ENCODE measurements at places on chromosomes 3 and 15.

DNA sequence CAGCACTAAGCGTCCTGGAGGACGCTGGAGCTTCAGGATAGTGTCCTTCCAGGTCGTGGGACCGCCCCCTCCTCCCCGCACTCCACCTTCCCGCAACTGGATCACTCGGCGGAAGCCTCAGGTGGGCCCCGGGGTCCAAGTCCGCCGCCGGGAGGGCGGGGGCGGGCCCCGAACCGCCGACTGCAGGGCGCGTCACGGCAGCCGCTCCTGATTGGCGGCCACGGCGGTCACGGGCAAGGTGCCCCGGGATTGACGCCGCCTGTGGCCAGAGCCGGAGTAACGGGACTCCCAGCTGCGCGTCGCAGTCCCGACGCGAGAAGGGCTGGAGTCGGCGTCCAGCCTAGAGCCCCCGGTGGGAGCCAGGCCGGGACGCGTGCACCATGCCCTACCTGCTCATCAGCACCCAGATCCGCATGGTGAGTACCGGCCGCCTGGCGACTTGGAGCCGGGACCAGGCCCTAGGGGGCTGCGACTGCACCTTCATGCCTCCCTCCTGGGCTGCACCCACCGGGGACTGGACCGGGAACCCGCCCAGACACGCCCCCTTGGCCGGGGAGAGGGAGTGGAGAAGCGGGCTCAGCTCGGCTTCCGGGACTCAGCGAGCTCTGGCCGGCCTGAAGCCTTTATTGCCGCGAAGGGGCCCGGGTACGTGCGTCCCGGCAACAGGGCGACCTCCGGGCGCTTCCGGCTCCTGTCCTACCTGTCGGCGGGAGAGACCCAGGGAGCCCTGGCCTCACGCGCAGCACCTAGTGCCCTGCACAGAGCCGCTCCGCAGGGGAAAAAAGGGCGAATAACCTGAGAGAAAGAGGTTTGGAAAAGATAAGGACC lies at the start of gene GCHFR:
Gene GCHFR (plus strand): TSS at position 268 of the 828 bp plus-strand sequence. CDS start 113 bp downstream, at position 381.
- DNase-seq = no peak

- DNase-seq = no peak
Measured at GRCh38 chr3:190323246-190323626, 990 bp upstream of the CLDN1 start.

DNA sequence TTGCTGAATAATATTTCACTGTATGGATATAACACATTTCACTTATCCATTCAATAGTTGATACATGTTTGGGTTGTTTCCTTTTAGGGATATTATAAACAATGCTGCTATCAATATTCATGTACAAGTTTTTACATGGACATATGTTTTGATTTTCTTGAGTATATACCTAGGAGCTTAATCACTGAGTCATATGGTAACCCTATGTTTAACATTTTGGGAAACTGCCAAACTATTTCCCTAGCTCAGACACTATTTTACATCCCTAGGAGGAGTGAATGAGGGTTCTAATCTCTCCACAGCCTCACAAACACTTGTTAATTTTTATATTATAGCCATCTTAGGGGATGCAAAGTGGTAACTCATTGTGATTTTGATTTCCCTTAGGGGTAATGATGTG lies 66.0 kb downstream of the GPR156 start:
- DNase-seq = no peak

DNA sequence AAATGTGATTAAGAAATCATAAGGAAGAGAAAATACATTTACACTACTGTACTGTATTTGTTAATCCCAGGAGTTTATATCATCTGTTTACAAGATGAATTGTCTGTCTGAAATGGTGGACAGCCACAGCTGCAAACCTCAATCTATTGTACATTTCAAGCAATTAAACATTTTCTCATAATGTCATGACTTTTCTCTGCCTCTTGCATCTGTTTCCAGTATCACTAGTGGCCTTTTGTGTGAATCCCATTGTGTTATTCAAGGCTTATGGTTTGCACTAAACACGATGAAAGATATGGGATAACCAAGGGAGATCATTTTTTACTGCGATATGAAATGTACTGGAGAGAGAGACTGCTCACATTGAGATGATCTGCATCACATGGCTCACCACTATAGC lies 200.2 kb upstream of the LRRN1 start:
- no peak for DNase-seq

DNA sequence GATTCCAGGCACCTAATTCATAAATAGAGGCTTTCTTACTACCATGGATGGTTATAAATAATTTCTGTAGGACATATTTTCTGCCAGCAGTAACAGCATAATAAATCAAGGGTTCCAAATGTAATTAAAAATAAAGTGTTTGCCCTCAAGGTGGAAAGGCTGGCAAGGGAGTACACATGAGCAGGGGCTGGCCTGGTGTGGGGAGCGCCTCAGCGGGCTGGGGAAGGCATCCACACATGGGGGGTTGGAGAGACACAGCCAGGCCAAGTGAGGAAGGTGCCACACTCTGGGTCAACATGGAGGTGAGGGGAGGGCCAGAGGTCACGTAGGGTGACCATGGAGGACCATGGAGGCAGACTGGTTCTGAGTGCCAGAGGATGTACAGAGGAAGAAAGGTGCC lies 65.8 kb upstream of the OCA2 start:
- DNase-seq = no peak

DNA sequence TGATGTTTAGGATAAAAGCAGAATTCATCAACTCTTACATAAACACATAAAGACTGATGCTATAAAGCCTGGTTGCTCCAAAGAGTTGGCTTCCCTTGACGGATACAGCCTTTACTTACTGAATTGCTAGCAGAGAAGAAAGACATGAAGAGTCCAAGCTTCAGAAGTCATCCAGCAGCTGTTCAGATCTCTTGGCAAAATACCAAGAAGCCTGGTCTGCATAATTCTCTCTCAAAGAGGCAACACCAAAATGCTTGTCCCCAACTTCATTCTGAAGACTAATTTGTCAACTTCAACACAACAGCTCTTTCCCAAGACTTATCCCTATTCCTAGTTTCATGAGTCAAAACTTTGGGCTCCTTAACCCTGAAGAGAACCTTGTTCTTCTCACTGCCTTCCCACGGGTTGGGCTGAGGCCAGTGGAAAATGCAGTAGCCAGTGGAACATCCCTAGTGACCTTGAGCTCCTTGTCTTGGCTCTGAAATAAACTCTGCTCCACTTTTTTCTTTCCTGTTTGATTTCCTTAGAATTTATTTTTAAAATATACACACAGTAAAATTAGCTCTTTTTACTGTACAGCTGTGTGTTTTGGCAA lies 119.2 kb upstream of the THBS1 start:
- no peak for DNase-seq

GRCh38 chr3:36843065-36844051 lies 79.0 kb upstream of the DCLK3 start:
- no peak for DNase-seq

DNA sequence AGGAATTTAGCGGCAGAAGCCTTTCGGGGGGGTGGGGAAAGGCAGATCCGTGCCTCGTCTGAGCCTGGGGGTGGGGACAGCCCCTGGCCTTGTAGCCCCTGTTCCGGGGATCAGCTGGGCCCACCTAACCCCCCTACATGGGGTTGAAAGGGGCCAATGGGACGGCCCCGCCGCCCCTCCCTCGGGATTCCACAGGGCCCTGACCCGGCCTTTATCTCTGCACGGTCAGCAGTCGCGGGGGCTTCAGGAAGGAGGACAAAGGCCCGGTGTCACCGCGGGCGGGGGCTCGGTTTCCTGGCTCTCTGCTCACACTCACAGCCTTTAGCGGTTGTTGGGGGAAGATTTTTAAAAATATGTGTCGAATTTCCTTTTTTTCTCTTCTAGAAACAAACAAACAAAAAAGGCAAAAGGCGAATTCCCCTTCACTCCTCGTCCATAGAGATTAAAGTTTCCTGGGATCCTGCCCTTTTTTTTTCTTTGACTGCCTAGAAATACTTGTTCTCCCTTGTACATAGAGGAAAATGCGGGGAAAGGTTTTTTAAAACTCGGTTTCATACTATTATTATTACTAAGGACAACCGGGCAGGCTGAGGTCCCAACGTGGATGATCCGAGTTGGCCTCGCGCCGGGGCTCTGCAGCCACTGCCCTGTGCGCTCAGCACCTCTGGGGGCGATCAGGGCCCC lies 7.9 kb downstream of the FOXL2 start:
- DNase-seq = no peak

- DNase-seq = no peak
Measured at GRCh38 chr3:38588371-38588971, 61.0 kb downstream of the SCN5A start.

All from cortex of kidney (tissue), 1 donor.